ENCODE measurements at places on chromosomes 6 and 20. TPM values are rescaled to one million over a fixed set of nuclear protein-coding genes. Genes with fewer than 3 reads are reported as not detected.
A peak's percentile ranks its signal among the peaks of the same experiment; 100 is the strongest.

DNA sequence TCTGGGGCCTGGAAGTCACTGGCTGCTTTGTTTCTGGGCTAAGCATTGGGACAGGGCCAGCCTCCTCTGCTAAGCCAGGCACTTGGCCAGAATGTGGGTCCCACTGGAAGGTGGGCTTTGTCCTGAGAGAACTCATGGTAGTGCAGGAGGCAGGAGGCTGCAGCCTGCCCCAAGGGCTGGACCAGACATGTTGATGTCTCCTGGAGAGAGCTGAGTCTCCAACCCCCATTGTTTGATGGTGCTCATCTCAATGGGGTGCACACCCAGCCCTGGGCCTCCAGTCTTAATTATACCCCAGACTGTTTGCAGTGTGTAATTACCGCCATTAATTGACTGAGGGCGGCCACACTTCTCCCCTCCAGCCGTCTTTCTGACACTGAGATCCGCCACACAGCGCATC lies 220.5 kb upstream of the PMEPA1 start:
- no peak for DNase-seq

ZNF311 gene
- 0.40 TPM for total RNA-seq

- DNase-seq, result no peak
These were observed 63.2 kb downstream of the MAP3K5 start for GRCh38 chr6:136728976-136729515.

R3HDML gene
- not detected for total RNA-seq

- DNase-seq, result peak; percentile 90
These were observed 177.8 kb upstream of the ECI2 start for GRCh38 chr6:4313044-4313686.

DNA sequence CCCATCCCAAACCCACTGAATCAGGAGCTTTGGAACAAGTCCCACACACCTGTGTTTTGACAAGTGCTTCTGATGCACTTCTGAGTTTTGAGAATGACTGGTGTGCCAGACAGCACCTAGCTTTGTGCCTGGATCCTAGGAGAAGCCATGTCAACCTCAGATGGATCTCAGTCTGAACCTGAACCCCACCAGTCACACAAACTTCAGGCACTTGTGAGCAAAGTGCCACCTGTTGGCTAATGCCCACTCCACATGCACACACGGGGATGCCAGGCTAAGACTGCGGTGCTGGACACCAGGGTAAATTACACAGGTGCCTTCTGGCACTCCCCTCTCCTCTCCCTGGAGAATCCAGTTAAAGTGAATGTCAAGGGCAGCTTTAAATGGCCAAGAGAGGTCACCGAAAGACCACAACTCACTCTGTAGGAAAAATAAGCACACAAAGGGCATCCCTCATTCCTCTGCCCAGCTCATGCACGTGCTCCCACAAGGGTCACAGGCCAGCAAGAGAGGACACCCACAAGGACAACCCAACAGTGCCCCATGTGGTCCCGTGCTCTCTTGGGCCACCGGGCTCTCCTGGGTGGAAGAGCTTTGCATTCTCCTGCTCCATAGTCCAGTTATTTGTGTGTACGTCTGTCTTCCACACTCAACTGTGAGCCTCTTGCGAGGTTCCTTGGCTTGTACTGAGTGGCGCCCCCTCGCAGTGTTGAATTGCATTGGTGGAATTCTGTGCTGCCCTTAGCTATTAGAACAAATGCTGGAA lies 45.6 kb downstream of the TAF8 start:
- DNase-seq, result no peak

All from HT1080 (cell line).